Suprapubic skin (tissue), 4 donors: ENCODE measurements at places on chromosomes 12 and 14.
A peak's percentile ranks its signal among the peaks of the same experiment; 100 is the strongest.

GRCh38 chr12:110661337-110661972 is 27.5 kb downstream of the HVCN1 start:
- no peaks in the 10 kb centered on the region for H3K36me3 ChIP-seq
- H3K4me3 ChIP-seq: no peak overlapping the region
- DNase-seq: no peak
- no peak overlapping the region for H3K27ac ChIP-seq

- H3K36me3 ChIP-seq: no peaks in the 10 kb centered on the region
- H3K27me3 ChIP-seq: no peaks in the 10 kb centered on the region
- no peak overlapping the region for H3K4me3 ChIP-seq
- H3K27ac ChIP-seq: no peak overlapping the region
Observed at GRCh38 chr12:17060260-17060659, 454.3 kb upstream of the LMO3 start.

GRCh38 chr12:46230983-46231382 is 37.9 kb downstream of the SLC38A1 start:
- no peak for DNase-seq
- H3K27me3 ChIP-seq: no peaks in the 10 kb centered on the region
- H3K27ac ChIP-seq: no peak overlapping the region
- H3K4me3 ChIP-seq: no peak overlapping the region
- no peaks in the 10 kb centered on the region for H3K36me3 ChIP-seq

DNA sequence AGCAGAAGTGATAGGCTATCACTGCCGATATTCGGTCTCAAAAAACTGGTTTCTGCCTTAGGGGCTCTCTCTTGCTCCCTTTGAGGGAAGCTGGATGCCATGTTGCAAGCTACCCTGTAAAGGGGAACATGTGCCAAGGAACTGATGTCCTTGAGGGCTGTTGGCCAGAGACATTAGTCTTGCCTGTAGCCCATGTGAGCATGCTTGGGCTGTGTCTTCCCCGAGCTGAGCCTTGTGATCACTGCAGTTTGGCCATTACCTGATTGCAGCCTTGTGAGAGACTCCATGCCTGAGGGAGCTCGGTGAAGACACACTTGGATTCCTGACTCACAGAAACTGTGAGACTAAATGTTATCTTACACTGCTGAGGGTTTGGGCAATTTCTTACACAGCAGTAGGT is 18.8 kb downstream of the RTRAF start:
- H3K27ac ChIP-seq: no peak overlapping the region
- H3K27me3 ChIP-seq: no peaks in the 10 kb centered on the region
- no peak overlapping the region for H3K4me3 ChIP-seq
- peaks cover 81% of the 10 kb centered on the region for H3K36me3 ChIP-seq

DNA sequence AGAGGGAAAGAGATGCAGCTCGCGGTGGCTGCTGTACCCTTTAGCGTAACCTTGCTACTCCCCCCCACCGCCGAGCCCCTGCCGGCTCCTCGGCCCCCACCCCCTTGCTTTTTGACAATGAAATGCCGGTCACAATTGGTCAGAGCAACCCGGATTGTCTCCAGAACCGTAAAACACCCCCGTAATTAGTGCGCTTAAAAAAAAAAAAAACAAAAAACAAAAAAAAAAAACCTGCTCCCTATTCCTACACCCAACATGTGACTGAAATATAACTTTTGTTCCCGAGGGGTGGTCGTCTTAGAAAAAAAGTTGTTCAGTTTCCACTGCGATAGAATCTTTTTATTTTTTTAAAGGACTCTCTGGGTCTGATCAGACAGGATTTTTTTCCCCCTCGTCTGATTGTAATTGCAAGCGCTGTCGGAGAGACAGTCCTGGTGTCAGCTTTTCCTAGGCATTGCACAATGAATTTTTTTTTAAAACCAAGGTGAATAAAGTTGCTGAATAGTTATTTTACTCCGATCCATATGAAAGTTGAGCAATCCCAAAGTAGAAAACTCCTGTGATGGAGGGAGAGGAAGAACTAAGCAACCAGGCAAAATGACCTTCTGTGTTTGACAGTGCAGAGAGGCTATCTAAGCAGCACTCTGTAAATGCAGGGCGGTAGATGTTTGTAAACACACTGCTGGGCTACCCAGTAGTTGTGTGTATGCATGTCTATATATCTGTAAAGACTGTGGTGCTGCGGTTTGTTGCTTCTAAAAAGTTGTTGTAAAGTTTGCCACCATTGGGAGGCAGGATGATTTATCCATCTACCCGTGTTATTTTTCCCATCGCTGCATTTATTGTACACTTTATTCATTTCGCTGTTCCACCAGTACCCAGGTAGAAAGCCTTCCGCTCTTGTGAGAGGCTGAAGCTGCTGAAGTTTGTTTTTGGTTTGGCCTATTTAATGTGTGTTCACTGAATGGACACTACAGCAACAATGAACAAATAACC is 1.1 kb downstream of the ETV6 start:
- H3K4me3 ChIP-seq: peak overlapping the region; percentile 88
- no peaks in the 10 kb centered on the region for H3K36me3 ChIP-seq
- H3K4me1 ChIP-seq: peaks cover 39% of the 10 kb centered on the region
- DNase-seq: no peak

GRCh38 chr12:93413064-93413463 is 28.7 kb downstream of the UBE2N start:
- no peaks in the 10 kb centered on the region for H3K27me3 ChIP-seq
- DNase-seq: no peak
- peaks cover 10% of the 10 kb centered on the region for H3K36me3 ChIP-seq
- H3K4me1 ChIP-seq: peaks cover 46% of the 10 kb centered on the region

DNA sequence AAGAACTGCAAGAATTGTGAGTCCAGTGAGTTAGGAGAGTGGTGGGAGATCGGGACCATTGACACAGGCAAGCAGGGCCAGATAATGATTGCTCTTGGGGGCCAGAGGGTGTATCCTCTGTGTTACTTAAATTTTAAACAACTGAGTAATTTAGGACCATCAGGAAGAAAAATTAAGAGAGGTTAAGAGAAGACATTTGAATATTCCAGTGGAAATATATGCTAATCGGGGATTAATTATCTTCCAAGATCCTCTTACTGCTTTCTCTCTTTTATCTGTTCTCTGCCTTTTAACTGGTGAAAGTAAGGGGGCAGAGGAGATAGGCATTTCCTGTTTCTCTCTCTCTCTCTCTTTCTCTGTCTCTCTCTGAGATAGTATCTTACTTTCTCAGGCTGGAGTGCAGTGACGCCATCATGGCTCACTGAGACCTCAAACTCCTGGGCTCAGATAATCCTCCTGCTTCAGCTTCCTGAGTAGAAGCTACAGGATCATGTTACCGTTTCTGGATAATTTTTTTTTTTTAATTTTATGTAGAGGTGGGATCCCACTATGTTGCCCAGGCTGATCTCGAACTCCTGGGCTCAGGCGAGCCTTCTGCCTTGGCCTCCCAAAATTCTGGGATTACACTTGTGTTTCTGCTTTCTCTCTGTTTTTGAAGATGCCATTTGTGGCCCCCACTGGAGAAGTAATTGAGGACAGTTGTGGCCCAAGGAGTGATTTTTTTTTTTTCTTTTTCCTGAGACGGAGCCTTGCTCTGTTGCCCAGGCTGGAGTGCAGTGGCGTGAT is 85.1 kb downstream of the DIP2B start:
- H3K4me1 ChIP-seq: peaks cover 5% of the 10 kb centered on the region
- H3K4me3 ChIP-seq: no peak overlapping the region
- no peak overlapping the region for H3K27ac ChIP-seq
- DNase-seq: no peak

DNA sequence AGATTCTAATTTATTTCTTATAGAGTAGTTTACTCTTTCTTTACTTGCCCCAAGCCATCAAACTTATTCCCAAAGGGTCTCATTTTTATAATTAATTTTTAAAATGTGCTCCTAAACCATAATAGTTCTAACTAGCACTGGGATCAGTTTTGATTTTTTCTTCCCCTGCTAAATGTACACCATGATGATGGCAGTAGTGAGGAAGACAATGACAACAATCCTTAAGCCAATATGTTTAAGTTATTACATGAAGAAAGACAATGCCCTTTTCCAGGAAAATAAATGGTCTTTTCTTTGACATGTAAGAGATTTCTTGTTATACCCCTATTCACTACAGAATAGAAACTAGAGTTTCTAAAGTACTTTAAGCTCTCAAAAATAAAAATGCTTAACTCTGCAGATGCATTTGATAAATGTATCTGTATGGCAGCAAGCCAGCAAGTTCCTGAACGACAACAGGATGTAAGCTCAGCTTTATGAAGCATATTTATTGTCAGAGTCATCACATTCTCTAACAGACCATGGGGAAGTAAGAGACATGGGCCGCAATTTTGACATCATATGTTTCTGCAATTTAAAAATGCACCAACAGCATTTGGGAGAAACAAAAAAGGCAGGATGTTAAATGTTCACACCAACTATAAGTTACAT is 36.0 kb upstream of the SNX6 start:
- no peaks in the 10 kb centered on the region for H3K36me3 ChIP-seq
- no peaks in the 10 kb centered on the region for H3K27me3 ChIP-seq
- no peak for DNase-seq
- H3K4me3 ChIP-seq: no peak overlapping the region
- H3K4me1 ChIP-seq: no peaks in the 10 kb centered on the region
- H3K27ac ChIP-seq: no peak overlapping the region

DNA sequence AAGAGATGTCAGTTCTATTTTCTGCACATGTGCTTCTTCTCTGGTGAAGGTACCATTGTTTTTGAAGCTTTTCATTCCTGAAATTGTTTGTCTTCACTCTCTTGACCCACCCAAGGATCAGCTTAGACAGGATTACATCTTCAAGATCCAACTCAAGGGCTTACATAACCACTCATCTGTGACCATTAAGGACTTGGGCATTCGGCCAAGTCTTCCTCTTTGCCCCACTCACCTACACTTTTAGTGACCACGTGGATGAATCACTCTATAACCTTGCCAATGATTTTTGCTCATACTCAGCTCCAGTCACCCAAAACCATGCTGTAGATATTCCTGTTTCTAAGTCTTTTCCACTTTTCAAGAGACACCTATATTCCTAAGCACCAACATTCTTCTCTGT is 36.5 kb upstream of the SSTR1 start:
- no peaks in the 10 kb centered on the region for H3K4me1 ChIP-seq
- no peaks in the 10 kb centered on the region for H3K36me3 ChIP-seq
- no peaks in the 10 kb centered on the region for H3K27me3 ChIP-seq
- H3K27ac ChIP-seq: no peak overlapping the region
- no peak for DNase-seq
- no peak overlapping the region for H3K4me3 ChIP-seq

DNA sequence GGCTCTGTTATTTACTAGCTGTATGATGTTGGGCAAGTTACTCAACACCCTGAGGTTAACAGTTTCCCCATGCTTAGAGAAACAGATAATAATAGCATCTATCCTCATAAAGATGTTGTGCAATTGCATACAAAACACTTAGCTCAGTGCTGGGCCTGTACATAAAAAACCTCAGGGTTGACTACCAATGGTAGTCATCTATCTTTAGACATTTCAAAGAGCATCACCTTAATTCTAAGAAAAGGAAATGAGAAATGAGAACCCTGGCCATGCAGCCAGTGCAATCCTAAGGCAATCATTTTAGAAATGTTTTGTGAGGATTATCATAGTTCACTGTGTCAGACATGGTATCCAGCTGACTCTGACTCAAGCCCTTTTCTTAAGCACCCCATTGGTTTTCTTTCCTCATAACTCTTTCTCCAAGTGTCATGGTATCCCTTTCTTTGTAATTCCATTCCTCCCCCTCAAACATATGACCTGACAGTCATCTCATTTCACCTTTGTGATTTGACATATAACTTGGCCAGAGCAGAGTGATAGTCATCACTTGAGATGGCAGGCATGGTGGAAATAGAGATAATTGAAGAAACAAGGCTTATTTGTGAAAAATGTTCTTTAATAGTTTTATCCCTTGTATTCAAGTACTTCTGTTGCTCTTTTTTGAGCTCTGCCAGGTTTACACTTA is 29.5 kb upstream of the OSBPL8 start:
- H3K27me3 ChIP-seq: no peaks in the 10 kb centered on the region
- no peak overlapping the region for H3K4me3 ChIP-seq

GRCh38 chr12:9243999-9244649 is 35.9 kb upstream of the PZP start:
- peak overlapping the region; percentile 9 for H3K27ac ChIP-seq

DNA sequence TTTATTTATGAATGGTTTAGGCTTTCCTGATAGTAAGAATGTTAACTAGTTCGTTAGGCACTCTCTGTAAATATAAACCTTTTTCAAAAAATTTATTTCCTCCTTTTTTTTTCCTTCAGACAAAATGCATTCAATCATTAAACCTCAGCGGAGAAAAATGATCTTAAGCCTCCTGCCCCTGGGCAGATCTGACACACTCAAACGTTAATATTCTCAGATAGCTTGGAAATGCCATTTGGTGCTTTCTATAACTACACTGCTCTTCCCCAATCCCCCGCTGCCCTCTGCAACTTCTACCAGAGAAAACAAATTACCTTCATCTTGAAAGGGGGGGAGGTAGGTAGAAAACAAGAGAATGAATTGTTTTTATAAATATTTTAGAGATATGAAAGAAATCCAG is 521.2 kb downstream of the MED13L start:
- DNase-seq: no peak
- H3K4me3 ChIP-seq: no peak overlapping the region
- peaks cover 11% of the 10 kb centered on the region for H3K27me3 ChIP-seq
- no peaks in the 10 kb centered on the region for H3K36me3 ChIP-seq
- H3K4me1 ChIP-seq: no peaks in the 10 kb centered on the region

GRCh38 chr12:21453312-21453852 is 15.9 kb downstream of the PYROXD1 start:
- DNase-seq: no peak
- no peak overlapping the region for H3K4me3 ChIP-seq
- H3K27ac ChIP-seq: no peak overlapping the region
- no peaks in the 10 kb centered on the region for H3K27me3 ChIP-seq
- peaks cover 70% of the 10 kb centered on the region for H3K36me3 ChIP-seq
